CD4-positive, alpha-beta T cell treated with Interleukin-2 at 100 ng/mL for 4 hours (primary cell): ENCODE measurements at places on chromosomes 1 and 21.

DNA sequence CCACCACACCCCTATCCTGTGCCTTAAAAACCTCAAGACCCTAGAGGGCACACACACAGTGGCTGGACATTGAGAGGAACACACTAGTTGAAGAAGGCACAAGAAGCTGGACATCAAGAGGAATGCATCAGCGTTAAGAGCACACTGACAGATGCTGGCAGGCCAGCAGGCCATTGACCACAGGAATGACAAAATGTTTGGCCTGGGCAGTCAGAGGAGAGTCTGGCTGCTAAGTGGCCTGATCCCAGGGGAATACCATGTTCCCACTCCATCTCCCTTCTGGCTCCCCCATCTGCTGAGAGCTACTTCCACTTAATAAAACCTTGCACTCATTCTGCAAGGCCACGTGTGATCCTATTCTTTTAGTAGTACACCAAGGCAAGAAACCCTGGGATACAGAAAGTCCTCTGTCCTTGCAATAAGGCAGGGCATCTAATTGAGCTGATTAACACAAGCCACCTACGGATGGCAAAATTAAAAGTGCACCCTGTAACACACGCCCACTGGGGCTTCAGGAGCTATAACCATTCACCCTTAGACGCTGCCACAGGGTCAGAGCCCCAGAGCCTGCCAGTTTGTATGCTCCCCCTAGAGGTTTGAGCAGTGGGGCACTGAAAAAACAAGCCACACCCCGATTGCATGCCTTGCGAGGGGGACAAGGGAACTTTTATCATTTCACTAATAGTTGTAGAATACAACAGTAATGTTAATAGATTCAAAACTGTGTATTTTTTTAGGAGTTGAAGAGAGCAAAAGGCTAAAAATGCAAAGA lies 1216.1 kb upstream of the NCAM2 start:
- DNase-seq, result no peak

GRCh38 chr1:26317612-26318337 lies at the start of gene CD52:
CD52 (plus strand) TSS chr1:26317958; CDS start chr1:26318018, 60 bp downstream.
- DNase-seq, result peak; percentile 85

DNA sequence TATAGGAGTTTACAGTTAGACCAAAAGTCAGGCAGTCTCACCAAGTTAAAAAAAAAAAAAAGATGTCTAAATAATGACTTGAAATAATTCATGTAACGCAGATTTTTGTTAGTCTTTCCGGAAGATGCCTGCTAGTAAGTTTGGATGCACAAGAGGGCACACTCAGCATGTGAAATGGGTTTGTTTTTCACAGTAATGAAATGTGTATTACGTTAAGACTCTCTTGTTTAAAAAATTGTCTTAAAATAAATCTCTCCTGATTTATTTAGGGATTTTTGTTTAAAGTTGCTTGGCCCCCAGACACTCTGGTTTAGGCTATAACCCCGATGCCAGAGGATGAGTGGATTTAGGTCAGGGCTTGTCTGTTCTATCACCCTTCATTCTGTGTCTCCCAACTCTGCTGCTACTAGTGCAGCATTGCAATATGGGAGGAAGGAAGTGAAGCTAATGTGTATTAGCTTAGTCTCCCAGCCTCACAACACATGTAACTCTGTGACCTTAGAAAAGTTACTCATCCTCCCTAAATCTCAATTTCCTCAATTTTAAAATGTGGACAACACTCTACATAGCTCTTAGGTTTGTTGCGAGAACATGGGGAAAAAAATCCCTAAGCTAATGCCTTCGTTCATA lies 25.7 kb downstream of the CTH start:
- no peak for DNase-seq

DNA sequence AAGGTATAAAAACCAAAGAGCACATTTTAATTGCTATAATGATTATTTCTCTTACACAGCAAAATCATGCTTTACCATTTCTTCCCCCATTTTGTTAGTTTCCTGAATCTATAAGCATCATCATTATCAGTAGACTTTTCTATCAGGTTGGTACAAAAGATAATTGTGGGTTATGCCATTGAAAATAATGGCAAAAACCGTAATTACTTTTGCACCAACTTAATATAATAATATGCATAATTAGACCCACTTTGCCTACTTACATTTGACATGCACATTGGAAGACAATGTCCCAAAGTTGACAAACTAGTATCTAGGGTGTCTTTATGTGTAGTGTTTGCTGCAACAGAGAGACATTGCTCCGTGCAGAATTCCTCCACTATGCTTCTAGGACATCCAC lies 594.2 kb downstream of the LMO4 start:
- no peak for DNase-seq

- DNase-seq, result no peak
Observed at GRCh38 chr1:184352776-184353175, 34.1 kb upstream of the C1orf21 start.

- no peak for DNase-seq
Observed at GRCh38 chr1:204228896-204229295, 15.1 kb upstream of the GOLT1A start.

DNA sequence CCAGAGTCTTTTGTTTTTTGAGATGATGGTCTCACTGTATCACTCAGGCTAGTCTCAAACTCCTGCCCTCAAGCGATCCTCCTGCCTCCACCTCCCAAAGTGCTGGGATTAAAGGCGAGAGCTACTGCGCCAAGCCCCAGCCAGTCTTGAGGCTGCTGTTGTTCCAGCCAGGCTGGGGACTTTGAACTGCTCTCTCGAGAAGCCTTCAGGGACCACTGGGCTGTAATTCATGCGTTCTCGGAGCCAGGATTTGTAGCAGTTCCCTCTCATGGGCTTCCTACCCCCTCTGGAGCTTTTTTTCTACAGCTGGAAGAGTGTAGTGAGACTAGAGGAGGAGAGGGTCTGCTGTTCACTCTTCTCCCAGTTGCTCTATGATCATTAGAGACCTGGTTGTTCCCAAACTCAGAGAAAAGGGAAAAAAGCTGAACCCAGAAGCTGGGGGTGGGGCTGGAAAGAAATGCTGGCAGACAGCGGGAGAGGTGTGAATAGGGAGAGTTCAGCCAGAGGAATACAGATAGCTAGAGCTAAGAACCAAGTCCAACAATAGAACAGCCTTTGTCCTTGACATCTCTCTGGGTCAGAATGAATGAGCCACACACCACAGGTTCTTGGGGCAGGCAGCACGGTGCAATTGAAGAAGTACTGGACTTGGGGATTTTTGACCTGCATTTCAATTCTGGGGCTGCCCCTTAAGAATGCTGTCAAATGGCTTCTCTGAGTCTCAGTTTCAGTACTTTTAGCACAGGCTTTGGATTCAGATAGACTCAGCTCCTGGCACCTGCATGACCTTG lies 13.2 kb upstream of the SLC41A1 start:
- DNase-seq, result no peak

DNA sequence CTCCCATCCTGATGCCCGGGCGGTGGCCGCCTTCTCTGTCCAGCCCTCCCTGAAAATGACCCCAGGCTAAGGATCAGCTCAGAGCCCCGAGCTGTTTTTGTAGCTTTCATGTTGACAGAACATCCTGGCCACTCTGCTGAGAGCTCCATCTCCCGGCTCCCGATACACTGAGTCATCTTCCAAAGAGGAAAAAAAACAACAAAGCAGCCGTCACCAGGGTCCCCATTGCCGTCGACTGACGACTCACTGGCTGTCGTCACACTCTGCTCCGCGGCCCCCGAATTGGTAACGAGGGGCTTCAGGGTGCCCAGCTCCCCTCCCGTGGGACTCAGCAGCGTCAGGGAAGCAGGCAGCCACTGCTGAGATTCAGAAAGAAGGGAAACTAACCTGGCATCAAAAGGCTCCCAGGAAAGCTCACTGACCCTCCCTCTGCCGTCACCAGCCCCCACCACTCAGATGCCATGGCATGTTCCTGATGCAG lies 67.2 kb downstream of the CD46 start:
- no peak for DNase-seq

DNA sequence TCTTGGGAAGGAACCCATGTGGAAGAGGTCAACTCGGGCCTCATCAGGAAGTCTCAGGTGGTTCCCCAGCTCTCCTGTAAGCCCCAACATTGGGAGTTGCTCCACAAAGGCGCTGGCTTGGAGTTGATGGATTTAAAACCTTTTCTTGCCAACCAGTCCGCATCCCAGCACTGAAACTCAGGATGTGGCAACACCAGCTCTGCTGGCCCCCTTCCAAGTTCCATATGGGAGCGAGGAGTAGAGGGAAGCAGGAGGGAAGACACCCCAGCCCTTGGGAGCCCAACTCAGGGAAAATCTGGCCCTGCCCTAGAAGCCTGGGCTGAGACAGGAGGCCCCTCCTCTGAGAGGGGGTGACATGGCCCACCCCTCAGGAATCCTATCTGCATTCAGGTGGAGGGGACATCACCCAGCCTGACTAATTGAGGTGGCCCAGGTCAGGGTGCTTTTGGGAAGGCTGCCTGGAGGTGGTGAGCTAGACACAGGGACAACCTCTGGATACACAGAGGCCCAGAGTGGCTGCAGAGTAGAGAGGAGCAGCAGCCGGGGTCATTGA lies 33.1 kb upstream of the DMBX1 start:
- DNase-seq, result no peak

DNA sequence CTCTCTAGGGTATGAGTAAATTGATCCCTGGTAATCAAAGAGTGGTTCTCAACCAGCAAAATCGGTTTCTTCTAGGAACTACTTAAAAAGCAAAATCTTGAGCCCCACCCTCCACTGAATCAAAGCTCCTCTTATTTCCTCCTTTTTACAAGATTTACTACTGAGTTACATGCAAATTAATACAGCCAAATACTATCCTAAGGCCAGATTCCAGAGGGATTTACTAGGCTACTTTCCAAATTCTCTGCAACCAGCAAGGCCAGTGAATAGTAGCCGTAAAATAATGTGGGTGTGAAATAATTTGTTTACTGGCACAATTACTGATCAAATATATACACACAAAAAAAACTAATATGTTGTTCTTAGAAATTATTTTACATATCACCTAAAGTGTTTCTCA lies 1583.8 kb downstream of the NCAM2 start:
- DNase-seq, result no peak

- DNase-seq, result no peak
Observed at GRCh38 chr1:211480941-211481545, 10.9 kb downstream of the RD3 start.

DNA sequence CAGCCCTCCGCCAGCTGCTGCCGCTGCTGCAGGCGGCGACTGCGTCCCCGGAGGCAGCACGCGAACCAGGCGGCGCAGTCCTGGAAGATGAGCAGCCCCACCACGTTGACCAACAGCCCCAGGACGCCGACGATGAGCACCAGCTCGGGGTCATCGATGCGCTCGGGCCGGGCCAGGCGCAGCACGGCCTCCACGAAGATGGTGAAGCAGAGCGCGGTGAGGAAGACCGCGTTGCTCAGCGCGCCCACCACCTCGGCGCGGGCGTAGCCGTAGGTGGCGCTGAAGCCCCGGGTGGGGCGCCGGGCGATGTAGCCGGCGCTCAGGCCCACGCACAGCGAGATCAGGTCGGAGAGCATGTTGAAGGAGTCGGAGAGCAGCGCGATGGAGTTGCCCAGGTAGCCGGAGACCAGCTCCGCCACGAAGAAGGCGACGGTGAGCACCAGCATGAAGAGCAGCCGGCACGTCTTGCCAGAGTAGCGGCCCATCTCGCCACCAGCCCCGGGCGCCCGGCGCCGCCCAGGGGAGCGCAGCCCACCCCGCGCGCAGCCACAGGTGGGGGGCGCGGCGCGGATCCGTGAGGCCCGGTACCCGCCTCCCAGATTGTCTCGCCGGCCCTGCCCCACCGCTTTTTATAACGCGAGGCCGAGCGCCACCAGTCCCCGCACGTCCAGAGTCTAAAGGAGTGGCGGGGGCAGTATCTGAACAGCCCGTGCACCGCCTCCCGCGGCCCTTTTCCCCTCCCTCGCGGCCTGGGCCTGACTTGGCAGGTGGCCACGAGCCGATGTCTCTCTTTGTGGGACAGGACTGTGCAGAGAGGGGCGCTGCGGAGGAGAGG lies at the start of gene SLC30A10:
Gene SLC30A10, minus strand, starts transcription at position 602 of the 835 bp plus-strand sequence. Its CDS starts 117 bp downstream, at position 485.
- no peak for DNase-seq

DNA sequence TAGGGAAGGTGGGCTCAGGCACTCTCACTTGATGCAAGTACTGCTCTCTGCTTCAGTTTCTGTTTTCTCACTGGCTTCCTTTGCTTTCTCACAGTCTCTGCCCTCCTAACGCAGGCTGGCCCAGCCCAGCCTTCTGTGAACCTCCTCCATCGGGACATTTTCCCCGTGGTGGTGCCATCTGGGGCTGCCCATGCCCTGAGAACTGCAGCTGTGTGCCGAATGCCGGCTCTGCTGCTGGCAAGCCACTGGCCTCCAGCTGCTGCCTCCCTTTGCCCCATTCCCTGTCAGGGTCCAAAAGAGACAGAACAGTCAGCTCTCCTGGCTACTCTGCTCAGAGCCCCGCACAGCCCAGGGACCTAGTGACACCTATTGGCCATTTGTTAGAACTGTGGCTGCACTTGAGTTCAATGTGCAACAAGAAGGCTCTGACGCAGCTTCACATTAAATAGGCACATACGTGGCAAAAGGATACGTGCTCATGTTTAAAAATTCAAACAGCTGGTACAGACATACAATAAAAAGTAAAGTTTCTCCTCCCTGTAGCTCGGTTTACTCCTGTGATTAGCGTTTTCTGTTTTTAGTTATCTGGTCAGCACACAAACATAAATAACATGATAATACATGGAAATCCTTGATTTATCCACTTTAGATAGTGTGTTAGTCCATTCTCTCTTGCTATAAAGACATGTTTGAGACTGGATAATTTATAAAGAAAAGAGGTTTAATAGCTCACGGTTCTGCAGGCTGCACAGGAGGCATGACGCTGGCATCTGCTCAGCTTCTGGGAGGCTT lies 46.6 kb downstream of the FCRL5 start:
- DNase-seq, result peak; percentile 20
